AG08395 (cell line): ENCODE measurements at places on chromosomes 5 and 9.

GRCh38 chr5:87769157-87769556 lies 356.4 kb upstream of the CCNH start:
- DNase-seq, result no peak

- DNase-seq, result no peak
Observed at GRCh38 chr9:129361196-129361595, 183.1 kb upstream of the IER5L start.

- no peak for DNase-seq
Observed at GRCh38 chr9:121935739-121936138, 157.4 kb downstream of the TTLL11 start.

DNA sequence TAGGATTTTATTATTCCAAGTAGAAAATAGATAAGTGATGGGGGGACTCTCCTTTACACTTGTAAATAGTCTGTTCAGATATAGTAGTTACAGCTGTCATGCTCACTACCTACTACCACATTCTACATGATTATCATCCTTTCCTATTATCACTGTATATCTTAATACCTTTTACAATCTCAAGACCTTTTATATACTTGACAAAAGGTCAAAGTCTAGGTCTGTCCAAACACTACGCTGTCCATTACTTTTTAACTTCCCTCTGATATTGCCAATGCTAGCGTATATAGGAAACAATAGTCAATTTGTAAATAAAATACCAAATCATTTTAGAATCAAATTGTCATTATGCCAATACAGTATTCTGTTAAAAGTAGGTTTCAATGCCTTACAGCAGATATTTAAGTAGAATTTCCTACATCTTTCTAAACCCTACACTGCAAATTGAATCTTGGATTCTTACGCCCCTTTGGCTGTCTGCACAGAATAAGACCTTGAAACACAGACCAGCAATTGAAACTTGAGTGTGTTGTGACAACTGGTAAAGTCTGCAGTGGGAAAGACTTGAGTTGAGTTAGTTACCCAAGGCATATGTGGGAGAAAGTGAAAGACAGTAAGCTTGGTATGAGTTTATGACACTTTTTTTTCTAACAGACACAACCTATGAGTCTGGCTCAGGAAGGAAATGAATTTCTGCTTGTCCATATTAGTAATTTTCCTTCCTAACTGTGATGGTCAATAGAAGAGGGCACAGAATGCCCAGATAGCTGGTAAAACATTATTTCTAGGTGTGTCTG lies 827.6 kb upstream of the ACO1 start:
- DNase-seq, result no peak

DNA sequence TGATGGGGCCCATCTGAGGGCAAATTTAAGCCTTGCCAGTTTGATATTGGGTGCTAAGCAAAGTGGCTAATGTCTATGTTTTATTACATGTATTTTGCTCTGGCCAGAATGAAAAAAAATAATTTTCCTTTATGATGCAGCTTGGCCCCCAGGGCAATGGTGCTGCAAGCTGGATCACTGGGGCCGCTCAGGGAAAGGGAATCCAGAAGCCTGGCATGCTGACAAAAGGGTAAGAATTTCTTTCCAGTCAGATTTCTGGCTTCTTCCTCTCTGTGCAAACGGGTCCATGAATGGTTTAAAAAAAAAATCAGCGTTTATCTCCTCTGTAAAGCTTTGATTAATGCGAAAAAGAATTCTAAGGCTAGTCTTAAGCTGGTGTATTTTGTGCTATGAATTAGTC lies 138.4 kb downstream of the MAPKAP1 start:
- peak; percentile 29 for DNase-seq

GRCh38 chr9:124457887-124458431 lies 7.7 kb downstream of the ADGRD2 start:
- no peak for DNase-seq

GRCh38 chr5:179309751-179310320 lies 35.4 kb downstream of the ADAMTS2 start:
- DNase-seq, result no peak

GRCh38 chr5:159210846-159211245 lies 1.5 kb upstream of the RNF145 start:
- no peak for DNase-seq

- DNase-seq, result peak; percentile 52
Observed at GRCh38 chr5:81838307-81838906, 87.5 kb upstream of the SSBP2 start.

GRCh38 chr5:159913501-159913900 lies 2.8 kb upstream of the ADRA1B start:
- DNase-seq, result no peak

GRCh38 chr5:37709020-37709419 lies 130.8 kb downstream of the GDNF start:
- no peak for DNase-seq

DNA sequence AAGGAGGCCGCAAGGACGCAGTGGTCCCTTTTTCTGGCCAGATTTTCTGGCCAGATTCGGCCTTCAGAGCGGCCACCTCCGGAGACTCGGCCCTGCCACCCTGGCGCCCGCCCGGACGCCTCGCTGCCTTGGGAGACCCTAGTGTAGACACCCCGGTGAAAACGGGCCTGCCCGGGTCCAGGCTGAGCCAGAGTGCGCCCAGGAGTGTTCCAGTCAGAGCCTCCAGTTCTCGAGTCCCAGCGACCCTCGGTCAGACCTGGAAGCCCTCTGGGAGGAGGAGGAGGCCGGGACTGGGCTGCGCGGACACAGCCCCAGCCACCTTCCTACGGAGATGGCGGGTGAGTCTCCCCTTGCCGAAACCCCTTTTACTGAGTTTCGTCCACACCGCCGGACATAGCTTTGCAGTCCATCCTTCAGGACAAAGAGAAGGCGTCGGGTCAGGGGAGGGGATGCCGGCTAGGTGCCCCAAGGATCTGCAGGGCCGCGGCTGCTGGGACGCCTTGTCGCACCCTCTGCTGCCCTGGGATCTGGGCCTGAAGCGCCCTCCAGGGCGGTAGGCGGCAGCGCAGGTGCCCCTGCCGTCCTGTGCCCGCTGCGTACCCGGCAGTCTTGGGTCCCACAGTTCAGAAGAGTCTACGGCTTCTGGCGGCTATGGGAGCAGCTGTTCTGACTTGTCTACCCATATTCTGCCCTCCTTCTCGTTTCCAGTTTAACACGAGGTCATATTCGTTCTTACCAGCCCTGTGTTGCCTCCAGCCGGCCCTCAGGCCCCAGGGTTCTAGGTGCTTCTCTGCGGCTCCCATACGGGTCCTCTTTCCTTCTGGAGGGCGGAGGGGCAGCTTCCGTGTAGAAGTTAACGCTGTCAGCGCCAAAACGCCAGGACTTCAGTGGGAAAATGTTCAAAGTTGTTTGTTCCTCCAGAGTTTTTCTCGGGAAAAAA lies 1771.7 kb upstream of the CDH9 start:
- DNase-seq, result no peak

- DNase-seq, result peak; percentile 71
Observed at GRCh38 chr5:34898258-34898895, 16.9 kb downstream of the RAD1 start.

DNA sequence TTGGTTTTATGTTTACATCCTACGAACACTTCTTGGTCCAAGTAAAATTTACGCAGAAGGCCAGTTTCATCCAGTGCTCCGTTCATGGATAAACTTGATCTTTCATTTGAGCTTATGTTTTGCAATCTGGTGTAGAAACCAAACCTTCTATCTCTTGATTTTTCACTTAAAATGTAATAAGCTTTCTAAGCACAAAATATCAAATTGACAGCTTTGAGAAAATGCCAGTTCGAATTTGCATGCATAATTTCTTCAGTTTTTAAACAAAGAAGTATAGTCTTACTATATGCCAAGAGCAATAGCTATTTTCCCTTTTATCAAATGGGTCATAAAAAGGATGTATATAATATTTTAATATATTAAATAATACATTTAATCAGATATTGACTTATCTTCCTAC lies 17.8 kb downstream of the DNAH5 start:
- DNase-seq, result no peak

- DNase-seq, result no peak
Observed at GRCh38 chr9:135612437-135612836, 26.9 kb downstream of the GLT6D1 start.

DNA sequence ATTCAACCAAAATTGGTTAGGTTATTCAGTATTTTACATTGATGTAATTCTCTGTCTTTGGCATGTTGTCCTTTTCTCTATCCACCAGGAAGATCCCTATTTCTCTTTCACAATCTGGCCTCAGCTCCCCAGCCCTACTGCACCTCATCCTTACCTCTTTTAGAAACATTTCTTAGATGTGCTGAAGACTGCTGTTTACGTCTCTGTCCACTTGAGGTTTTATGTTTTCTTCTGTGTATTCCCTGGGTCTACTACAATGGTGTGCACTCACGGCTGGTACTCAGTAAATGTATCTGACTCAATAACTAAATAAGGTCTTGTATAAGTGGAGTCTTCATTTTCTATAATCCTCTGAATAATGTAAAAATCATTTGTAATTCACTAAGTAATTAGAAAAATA lies 822.7 kb downstream of the DTWD2 start:
- DNase-seq, result no peak

DNA sequence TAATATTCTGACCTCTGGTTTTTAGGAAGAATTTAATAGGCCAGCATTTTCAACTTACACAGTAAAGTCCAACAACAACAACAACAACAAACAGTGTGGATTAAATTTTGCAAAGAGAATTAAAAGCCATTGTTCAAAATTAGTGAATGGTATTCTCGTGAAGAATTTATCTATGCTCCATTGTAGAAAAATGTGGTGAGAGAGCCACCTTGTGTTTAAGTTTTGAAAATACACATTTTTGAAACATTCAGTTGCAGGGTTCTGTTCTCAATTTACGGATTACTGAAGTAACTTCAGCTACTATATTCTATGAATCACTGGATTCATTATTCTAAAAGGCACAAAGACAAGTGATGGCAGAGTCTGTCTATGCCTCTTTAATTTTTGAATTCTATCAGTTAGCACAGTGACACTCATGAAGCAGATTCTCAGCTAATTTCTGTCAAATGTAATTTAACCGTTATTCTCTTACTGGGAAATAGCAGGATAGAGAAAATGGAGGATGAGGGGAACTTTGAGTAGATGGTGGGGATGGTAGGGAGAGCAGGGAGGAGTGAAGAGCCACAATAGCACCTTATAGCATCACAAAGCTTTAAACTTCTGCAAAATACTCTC lies 11.0 kb downstream of the CCDC152 start:
- DNase-seq, result peak; percentile 52

DNA sequence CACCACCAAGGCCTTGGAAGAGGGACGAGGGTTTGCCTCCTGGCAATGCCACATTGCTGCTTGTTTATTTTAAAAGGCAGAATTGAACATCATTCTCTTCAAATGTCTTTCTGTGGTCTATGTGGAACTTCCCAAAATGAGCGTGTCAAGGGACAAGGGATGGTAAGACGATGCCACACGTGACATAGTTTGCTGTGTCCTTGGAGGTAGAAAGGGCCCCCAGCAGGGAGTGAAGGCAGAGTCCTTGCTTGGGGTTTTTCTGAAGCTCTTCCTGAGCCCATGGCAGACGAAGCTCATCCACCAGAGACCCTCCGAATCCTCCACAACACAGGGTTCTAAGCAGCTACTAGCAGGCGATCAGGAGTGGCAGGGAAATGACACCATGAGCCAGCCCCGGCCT lies 28.3 kb downstream of the PRRX2 start:
- no peak for DNase-seq

DNA sequence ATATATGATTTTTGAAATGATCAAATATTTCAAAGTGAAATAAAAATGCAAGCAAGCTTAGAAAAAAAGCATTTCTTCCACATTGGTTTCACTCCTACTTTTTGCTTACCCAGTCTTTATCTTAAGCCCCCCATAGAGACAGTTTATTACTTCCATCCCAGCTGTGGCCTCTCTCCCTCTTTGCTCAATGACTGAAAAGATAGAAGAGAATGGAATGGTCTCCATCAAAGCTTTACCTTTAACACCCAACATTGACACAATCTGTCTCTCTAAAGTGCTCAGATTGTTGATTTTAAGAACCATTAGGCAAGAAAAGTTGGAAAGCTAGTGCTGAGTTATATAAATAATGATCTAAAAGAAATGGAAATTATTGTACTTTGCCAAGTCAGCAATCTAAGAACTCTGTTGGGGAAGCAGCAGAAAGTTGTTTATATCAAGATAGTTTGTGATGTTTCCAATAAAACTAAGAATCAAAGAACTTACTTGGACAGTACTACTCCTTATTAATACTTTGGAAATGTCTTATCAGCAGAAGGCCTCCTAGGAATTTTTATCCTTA lies 277.5 kb upstream of the NREP start:
- no peak for DNase-seq

GRCh38 chr5:168670881-168671575 lies 91.9 kb upstream of the PANK3 start:
- DNase-seq, result no peak

DNA sequence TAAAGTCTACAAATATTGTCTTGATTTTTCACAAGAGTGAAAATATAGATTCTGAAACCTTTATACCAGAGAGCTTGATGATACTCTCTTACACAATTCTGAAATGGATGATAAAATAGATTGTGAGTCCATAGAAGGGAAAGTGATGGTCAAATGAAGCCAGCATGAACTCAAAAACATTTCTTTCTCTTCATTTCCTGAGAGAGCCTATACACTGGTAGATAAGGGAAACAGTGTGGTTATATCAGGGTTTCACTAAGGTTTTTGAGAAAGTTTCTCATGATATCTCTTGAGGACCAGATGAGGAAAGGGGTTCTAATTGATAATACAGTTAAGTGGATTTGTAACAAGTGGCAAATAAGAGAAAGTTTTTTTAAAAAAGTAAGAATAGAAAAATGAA lies 254.1 kb downstream of the PJA2 start:
- DNase-seq, result no peak

DNA sequence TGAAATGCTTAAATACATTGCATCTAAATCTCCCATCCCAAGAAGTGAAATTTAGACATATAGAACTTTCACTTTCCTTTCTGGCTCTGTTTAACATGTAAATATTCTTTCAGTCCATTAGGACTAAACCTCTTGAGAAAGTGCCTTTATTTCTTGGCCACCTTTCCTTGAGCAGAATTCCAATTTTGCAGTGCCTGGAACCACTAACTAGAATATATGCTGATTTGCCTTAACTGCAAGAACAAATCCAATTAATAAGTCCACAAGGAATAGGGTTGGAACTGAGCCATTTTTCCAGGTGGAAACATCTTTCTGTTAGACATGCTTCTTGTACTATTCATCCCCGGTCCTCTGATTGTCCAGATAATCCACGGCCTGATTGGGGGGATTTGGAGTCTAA lies 478.0 kb downstream of the ENC1 start:
- no peak for DNase-seq

DNA sequence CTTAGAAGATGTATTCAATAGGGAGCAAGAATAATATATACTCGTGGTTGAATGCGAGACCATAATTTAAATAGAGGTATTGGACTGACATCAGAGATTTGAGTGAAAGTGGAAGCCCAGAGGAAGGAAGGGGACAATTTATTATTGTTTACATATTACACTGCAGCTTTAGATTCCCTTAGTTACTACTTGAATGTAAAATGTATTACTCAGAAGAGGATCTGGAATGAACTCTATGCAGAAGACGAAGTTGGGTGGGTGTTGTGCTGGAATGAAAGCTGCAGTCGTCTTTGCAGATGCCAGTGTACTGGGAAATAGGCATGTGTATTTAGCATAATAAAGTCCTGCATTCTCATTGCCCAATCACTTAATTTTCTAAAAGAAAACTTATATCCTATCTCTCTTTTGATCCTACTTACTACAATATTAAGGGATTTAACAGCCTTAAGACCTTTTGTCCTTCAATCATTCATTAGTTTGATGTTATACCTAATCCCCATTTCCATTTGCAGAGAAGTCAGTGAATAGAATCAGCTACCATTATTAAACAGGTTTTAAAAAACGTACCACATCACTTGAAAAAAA lies 570.7 kb upstream of the WWC1 start:
- DNase-seq, result peak; percentile 56
